ENCODE measurements at places on chromosomes 13 and 19.

DNA sequence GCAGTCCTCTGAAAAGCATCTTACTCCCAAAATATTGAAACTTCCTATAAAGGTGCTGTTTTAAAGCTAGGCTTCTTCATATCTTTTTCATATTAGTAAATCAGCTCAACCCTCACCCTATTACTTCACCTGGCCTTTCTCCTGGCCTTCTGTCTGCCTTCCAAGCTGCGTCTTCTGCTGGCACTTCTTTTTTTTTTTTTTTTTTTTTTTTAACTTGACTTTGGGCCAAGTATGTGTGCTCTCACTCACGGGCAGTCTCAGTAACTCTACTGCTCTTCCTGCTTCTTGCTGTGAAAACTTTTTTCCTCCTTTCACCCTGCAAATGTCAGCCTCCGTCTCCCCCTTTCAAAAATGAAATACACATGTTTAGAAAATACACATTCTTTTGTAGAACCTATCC is 41.2 kb upstream of the KCTD4 start:
- DNase-seq = no peak

DNA sequence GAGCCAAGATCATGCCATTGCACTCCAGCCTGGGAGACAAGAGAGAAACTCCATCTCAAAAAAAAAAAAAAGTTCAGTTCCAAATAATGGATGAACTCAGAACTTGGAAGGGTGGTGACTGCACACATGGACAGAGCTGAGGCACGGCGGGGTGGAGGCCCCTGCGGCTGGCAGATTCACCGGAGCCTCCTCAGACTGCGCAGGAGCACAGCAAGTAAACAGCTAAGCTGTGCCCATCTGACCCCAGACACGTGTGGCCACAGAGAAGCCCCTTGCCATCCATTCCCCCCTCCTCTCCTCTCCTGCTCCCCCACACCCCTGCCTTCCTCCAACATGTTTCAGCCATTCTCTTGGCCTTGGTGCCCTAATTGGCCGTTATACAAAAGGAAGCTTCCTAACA is 15.6 kb upstream of the PROZ start:
- DNase-seq = no peak

DNA sequence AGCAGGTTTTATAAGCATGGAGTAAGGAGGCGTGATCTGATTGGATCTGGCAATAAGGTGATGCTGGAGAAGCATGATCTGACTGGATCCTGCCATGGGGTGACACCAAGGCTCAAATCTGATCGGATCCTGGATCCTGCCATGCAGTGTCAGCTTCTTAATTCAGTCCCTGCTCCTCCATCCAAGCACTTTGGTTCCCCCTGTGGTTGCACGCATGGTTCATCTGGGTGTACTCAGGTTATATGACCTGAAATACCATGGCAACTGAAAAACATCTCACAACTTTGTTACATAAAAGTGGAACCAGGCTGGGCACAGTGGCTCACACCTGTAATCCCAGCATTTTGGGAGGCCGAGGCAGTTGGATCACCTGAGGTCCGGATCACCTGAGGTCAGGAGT is 17.6 kb upstream of the KLK4 start:
- no peak for DNase-seq

GRCh38 chr13:71727662-71728061 is 139.3 kb downstream of the DACH1 start:
- no peak for DNase-seq

DNA sequence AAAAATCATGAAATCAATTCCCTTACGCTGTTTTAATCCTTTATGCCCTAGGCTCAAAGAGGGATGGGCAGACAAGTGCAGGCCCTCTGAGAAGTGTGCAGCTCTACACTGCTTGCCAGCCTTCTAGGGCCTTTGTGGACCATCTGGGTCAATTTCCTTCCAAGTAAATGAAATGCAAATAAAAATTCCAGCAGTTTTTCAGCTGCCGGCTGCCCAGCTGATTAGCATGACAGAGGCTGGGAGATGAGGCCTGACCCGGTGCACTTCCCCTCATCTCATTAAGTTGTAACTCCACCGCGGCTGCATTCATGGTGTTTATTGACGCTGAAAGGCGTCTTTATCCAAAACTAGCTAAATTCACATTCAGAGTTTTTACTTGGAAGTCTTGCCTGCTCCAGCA is 47.5 kb upstream of the GSX1 start:
- DNase-seq = no peak

- DNase-seq = no peak
Measured at GRCh38 chr13:81393721-81394120, 1052.8 kb upstream of the SPRY2 start.

GRCh38 chr19:33736158-33736557 is 60.5 kb upstream of the KCTD15 start:
- no peak for DNase-seq

DNA sequence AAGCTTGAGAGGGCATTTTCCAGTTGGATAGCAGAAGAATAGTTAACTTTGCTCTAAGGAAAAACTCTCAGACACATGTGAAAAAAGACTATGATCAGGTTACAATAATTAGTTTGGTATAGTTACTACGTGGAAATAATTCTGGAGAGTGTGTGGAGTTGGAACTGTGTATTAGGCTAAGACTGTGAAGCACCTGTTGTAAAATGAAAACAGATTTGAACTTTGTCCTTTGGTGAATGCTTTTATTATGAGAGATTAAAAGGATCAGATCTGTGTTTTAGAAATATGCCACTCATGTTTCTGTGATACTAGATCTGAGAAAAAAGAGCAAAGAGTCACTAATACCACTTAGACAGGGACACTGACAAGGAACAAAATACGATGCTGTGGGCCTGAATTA is 807.5 kb upstream of the ATXN8OS start:
- no peak for DNase-seq

DNA sequence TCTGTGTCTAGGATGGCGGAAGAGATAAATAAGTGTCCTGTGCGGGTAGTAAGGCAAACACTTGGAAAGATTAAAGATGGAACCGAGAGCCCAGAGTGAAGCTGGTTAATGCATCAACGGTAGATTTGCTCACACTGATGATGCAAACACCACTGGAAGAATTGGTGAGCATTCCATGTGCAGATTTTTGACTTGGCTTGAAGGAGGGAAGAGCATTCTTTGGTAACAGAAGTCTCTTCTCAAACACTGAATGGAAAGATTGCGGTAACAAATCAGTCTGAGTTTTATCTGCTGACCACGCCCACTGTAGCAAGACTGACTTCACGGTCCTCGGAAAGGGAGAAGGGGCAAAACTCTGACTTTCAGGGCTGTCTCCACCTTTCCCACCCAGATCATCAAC is 112.5 kb downstream of the COL4A1 start:
- no peak for DNase-seq

- no peak for DNase-seq
Measured at GRCh38 chr13:108700422-108701170, 71.2 kb downstream of the MYO16 start.

GRCh38 chr13:43268632-43269031 is 245.2 kb downstream of the DNAJC15 start:
- DNase-seq = peak; percentile 15

DNA sequence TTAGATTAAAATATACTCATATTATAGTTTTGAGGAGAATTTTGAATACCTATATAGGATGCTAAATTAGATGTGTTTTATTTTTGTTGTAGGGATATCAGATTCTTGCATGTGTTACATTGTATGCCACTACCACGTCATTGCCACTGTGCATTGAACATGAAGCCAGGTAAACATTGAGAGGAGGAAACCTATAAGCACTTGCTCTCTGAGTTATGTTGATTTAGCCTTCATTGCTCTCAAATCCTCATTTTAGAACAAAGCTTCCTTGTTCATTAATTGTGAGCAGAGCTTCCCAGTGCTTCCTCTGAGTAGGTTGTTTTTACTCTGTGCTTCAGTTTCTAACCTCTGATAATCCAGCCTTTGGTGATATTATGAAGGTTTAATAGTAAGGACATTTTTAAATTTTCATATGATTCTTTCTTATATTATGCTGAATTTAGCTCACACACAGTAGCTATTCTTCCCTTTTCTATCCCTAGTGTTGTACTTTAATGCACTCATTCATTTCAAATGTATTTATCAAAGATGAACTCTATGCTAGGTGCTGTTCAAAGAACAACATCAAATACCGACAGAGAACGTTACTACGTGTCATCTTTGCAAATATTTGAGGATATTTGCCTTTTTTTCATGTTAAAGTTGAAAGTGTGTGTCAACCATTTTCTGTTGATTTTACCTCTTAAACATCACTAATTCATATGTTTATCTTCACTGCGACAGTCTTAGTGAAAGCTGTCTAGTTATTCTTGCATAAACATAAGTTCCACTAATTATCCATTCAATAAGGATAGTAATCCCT is 1448.0 kb upstream of the MIR17HG start:
- DNase-seq = no peak

- DNase-seq = no peak
Measured at GRCh38 chr19:17599780-17600179, 44.3 kb downstream of the COLGALT1 start.

- no peak for DNase-seq
Measured at GRCh38 chr13:30256713-30257467, 50.5 kb downstream of the KATNAL1 start.

- DNase-seq = no peak
Measured at GRCh38 chr19:43784241-43784980, 3.6 kb upstream of the KCNN4 start.

DNA sequence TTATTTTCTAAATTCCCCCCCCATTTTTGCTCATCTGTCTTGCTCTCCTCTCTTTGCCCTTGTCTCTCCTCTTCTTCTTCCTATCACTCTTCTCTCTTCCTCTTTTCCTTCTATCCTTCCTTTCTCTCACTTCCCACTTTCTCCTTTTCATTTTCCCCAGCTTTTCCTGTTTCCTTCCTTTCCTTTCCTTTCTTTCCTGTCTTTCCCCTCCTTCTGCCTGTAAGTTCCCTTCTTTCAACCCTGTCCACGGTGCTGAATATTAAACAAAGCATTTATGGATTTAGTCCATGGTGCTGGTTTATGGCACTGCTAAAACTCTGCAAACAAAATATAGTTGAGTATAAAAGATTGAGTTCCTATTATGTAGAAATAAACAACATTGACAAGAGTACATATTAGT is 27.6 kb downstream of the SCEL start:
- no peak for DNase-seq

GRCh38 chr13:109593230-109593629 is 193.2 kb downstream of the IRS2 start:
- no peak for DNase-seq

DNA sequence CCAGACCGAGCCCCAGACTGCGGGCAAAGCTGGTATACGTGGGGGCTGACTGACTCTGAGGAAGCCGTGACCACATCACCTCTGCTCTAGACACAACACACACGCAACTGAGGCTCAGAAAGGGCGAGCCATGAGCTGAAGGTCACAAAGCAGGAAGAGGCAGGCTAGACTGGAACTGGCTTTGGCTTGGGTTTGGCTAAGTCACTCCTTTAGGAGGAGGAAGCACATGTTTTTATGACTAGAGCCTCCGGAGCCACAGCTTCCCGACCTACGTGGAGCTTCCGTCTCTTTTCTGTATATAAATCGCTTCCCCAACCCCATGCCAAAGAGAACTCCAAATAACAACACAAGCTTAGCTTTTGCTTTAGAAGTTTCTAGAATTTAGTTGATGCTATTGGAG is 48.0 kb downstream of the RFX2 start:
- no peak for DNase-seq

DNA sequence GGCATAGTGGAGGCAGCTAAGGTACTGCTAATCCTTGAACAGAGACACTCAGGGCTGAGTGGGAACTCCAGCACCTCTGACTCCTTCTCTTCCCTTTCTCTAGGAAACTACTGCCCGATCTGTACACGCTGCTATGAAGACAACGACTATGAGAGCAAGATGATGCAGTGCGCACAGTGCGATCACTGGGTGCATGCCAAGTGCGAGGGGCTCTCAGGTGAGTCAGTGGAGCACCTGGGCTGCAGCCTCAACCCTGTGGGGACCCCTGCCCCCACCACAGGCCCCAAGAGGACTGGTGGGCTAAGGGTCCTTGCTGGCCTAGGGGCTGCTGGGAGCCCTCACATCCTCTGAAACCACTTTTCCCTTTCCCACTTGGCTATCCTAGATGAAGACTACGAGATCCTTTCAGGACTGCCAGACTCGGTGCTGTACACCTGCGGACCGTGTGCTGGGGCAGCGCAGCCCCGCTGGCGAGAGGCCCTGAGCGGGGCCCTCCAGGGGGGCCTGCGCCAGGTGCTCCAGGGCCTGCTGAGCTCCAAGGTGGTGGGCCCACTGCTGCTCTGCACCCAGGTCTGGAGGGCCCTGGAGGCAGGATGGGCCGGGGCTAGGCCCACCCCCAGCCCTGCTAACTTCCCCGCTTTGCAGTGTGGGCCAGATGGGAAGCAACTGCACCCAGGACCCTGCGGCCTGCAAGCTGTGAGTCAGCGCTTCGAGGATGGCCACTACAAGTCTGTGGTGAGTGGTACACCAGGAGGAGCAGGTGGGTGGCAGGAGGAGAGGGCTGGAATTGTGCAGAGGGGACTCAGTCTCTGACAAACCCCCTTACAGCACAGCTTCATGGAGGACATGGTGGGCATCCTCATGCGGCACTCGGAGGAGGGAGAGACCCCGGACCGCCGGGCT is 9.5 kb downstream of the KMT2B start:
- no peak for DNase-seq

DNA sequence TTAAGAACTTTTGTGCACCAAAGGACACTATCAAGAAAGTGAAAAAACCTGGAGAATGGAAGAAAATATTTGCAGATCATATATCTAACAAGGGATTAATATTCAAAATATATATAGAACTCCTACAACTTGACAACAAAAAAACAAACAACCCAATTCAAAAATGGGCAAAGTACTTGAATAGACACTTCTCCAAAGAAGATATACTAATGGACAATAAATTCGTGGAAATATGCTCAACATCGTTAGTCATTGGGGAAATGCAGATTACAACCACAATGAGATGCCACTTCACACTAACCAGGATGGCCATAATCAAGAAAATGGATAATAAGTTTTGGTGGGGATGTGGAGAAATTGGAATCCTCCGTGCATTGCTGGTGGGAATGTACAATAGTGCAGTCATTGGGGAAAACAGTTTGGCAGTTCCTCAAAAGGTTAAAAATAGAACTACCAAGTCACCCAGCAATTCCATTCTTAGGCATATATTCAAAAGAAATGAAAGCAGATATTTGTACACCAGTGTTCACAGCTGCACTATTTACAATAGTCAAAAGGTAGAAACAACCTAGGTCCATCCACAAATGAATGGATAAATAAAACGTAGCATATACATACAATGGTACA is 2.2 kb upstream of the LSR start:
- DNase-seq = no peak

DNA sequence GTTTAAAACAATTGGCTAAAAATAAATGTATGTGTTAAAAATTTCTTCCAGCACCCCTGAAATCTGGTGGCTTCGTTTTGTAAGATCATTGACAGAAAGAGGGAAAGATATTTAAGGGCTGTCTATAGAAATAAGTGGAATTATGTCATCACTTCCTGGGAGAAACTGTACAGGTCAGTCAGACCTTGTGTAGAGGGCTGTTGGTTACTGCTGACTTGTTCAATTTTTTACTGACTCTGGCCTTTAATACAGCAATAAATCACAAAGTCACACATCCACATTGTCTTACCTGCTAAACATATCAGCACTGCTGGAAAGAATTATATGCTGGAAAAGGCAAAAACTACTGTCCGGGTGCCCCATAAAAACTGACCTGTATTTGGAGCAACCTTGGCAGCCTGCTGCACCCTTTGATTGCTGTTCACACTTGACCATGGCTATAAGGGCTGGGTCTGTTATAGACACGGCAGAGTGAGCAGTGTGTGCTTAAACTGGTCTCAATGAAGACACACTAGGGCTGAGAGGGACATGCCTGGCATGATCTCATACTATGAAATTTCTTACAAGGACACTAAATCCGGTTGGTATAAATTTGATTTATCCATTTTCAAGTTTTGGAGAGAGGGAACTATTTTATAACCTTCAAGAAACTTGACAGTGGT is 162.1 kb downstream of the NHLRC3 start:
- no peak for DNase-seq

- DNase-seq = no peak
Measured at GRCh38 chr13:92259523-92259922, 861.1 kb downstream of the GPC5 start.

All from NCI-H1092 (cell line).